RKO (cell line): ENCODE measurements at places on chromosomes 1 and 21.

DNA sequence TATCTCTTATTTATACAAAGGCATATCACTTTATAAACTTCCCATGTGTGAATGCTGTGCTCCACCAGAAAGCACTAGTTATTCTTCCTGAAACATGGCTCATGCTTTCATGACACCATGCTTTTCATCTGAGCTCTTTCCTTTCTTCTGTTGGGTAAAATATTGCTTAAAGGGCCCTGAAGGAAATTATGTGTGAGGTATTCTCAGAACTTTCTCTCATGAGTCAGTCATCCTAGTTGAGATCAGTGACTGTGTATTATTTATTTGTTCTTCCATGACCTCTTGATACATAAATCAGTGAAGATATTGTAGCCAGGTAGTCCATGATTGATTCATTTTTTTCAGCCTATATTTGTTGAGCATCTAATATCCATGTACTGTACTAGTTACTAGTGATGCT lies 54.8 kb downstream of the CYP2J2 start:
- no peak for DNase-seq

GRCh38 chr1:79259390-79260336 lies 253.1 kb upstream of the ADGRL4 start:
- peak; percentile 53 for DNase-seq

DNA sequence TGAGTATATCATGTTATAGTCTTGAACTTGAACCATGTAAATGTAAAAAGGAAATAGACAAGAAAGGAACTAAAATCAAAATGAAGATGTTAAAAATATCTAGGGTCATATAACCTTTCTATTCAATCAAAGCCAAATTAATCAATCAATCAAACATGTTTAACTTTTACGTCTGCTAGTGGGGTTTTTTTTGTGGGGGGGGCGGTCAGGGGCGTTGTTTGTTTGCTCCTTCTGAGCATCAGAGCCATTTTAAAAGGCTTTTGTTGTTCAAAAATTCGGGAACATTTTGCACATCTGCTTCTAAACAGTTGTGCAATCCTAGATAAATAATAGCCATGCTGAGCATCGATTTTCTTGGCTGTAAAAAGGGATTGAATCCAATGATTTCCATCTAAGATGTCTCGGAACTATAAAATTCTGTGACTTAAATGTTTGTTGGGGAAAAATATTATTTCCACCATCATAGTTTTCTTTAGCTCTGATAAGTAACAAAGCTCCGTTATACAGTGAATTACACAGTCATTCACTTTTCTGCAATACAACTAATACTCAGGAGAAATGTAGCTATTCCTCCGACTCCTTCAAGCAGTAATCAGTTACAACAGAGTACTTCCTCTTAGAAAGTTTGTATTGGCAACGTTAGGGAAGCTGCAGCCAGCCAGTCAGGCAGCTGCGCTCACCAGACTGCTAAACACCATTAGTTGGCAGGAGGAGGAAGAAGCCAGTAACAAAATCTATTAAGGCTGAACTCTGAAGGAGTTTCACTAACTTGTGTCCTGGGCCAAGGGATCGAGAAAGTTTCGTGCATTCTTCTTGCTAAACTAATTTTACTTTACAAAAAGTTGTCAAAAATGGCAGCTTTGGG lies 2.2 kb downstream of the SPATA6 start:
- no peak for DNase-seq

- DNase-seq = no peak
Observed at GRCh38 chr1:225818229-225818628, 8.3 kb downstream of the EPHX1 start.

DNA sequence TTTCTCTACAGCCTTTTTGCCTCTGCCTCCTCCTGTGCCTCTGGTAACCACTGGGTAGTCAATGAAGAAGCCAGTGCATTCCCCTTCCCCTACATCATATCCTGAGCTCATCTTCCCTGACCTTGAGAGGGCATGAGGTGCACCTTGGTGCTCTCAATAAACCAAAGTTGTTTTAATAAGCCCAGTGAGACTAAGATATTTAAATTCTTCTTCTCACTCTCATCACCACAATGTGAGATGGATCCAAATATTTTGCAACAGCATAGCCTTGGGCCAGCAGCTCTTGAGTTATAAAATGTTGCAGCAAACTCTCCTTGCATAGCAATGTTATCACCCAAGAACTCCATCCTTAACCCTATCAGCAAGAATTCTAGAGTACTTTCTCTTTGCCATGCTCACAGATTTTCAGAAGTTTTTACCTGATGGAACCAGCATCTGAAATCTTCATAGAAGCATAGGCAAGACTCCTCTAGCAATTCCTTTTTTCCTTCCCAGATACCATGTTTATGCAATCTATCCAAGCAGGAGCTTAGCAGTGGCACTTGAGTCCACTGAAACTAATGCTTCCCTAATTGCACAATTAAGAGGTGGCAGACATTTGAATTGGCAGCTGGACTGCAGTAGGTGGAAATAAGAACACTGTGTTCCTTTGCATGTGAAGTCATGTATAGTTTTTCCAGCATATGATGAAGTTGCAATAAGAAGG lies 36.8 kb downstream of the CDC7 start:
- DNase-seq = no peak

DNA sequence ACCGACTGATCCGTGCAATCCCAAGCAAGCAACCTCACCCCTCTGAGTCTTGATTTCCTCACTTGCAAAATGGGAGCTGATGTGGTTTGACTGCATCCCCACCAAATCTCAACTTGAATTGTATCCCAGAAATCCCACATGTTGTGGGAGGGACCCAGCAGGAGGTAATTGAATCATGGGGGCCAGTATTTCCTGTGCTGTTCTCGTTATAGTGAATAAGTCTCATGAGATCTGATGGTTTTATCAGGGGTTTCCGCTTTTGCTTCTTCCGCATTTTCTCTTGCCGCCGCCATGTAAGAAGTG lies 58.4 kb downstream of the FHAD1 start:
- DNase-seq = no peak

DNA sequence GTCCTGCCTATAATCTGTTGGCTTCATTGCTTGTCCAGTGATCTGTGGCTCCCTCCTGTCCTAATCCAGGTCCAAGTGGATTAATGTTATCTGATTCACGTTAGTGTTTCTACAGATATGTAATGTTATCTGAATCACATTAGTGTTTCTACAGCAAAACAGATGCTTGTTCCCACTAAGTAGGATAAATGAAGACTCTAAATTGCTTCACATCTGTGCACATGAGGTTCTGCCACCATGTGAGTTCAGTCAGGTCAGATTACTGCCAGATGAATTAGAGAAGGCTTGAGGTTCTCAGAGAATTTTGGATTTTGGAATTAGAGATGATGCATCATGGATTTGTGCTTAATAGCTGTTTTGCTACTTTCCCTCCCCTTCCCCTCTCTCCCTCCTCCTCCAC lies 13.2 kb downstream of the DISC1 start:
- DNase-seq = no peak

- no peak for DNase-seq
Observed at GRCh38 chr21:27379354-27379753, 412.5 kb upstream of the ADAMTS5 start.

- DNase-seq = no peak
Observed at GRCh38 chr1:56645677-56646305, 677 bp downstream of the PRKAA2 start.

- peak; percentile 70 for DNase-seq
Observed at GRCh38 chr1:52296345-52296744, 69.7 kb downstream of the CC2D1B start.

DNA sequence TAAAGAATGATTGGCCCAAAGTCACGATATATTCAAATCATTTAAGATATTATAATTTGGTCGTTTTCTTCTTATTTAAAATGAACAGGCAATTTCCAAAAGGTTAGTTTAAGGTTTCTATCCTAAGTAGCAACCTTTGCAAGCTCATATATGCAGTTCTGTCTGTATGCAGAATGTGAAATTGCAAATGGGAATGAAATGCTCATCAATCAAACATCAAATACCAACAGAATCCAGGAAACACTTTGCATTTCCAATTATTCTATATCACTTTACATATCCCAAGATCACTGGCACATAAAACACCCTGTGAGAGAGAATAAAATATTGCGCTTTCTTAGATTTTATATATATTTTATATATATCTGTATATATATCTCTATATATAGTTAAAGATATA lies 237.3 kb downstream of the NRIP1 start:
- DNase-seq = no peak

- no peak for DNase-seq
Observed at GRCh38 chr1:111598544-111598943, 21.0 kb upstream of the RAP1A start.

- DNase-seq = no peak
Observed at GRCh38 chr1:125119024-125119441, 3934.3 kb downstream of the SRGAP2C start.

DNA sequence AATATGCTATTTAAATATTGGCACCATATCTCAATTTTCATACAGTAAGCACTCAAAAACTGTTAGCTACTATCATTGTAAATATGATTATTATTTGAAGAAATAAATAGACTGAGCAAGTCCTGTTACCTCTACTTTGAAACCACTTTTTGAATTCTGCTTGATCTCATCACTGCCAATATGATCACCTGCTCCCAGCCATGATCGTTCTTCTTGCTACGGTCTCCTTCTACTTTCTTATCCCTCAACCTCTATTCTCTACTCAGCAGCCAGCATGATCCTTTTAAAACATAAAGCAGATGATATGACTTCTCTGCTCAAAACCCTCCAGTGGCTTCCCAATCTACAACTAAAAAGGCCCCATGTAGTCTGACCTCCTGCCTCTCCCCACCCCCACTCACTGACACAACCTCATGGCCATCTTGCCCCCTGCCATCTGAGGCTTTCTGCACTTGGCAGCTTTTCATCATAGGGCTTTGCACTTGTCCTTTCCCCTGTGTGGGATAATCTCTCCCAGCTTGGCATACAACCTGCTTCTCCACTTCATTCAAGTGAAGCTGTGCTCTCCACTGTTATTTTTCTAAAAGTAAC lies 27.2 kb downstream of the CD34 start:
- no peak for DNase-seq

GRCh38 chr1:151790071-151790939 lies at the start of gene TDRKH:
TSS of gene TDRKH (minus strand) at chr1:151790500. CDS start at chr1:151783022, 7,478 bp downstream.
- DNase-seq = peak; percentile 100

DNA sequence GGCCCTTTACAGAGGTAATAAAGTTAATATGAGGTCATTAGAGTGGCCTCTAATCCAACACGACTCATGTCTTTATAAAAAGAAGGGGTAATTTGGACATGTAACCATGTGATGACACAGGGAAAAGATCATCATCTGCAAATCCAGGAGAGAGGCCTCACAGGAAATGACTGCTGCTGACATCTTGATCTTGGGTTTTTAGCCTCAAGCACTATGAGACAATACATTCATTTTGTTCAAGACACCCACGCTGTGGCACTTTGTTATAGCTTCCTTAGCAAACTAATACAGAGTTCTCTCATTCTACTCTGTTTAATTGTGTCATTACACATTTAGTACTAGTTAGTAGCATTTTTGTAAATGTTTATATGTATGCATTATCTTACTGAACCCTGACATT lies 64.0 kb upstream of the RUNX1 start:
- peak; percentile 8 for DNase-seq

- no peak for DNase-seq
Observed at GRCh38 chr1:109543283-109543987, 3.8 kb downstream of the GPR61 start.

GRCh38 chr1:107739651-107740050 lies 225.3 kb downstream of the VAV3 start:
- DNase-seq = no peak

GRCh38 chr1:242043165-242043564 lies 44.3 kb upstream of the MAP1LC3C start:
- peak; percentile 61 for DNase-seq

- DNase-seq = no peak
Observed at GRCh38 chr1:104804147-104804546, 1054.4 kb downstream of the AMY1C start.

GRCh38 chr21:14533499-14534428 lies 12.4 kb downstream of the SAMSN1 start:
- DNase-seq = peak; percentile 86

GRCh38 chr1:234579967-234580366 lies 30.0 kb downstream of the IRF2BP2 start:
- peak; percentile 57 for DNase-seq

DNA sequence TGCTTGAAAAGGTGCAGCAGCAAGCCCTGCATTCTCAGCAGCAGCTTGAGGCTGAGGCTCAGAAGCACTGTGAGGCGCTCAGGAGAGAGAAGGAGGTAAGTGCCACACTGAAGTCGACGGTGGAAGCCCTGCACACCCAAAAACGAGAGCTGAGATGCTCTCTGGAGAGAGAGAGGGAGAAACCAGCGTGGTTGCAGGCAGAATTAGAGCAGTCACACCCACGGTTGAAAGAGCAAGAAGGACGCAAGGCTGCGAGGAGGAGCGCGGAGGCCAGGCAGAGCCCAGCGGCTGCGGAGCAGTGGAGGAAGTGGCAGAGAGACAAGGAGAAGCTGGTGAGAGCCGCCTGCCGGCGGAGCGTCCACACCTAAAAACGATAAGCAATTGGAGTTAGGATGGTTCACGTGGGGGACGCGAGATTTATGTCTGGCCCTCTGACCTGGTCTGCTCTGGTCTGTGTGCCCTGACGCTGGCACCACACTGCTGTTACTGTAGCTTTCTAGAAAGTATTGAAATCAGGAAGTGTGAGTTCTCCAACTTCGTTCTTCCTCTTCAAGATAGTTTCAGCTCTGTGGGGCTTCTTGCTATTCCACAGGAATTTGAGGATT lies 26.7 kb upstream of the DIP2A start:
- no peak for DNase-seq

DNA sequence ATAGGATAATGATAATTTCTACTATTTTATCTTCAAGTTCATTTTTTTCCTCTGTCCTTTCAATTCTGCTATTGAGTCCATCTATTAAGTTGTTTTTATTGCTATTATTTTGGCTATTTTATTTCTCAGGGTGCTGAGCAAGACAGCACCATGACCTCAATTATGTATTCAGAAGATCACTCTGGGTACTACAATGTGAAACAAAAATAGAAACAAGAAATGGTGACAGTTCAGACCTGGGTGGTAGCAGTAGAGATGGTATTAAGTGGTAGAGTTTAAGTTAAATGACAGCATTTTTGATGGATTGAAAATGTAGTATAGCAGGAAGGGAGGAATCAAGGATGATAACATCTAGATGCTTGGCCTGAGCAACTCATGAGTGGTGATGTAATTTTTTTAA lies 655.3 kb upstream of the PLXNA2 start:
- no peak for DNase-seq

DNA sequence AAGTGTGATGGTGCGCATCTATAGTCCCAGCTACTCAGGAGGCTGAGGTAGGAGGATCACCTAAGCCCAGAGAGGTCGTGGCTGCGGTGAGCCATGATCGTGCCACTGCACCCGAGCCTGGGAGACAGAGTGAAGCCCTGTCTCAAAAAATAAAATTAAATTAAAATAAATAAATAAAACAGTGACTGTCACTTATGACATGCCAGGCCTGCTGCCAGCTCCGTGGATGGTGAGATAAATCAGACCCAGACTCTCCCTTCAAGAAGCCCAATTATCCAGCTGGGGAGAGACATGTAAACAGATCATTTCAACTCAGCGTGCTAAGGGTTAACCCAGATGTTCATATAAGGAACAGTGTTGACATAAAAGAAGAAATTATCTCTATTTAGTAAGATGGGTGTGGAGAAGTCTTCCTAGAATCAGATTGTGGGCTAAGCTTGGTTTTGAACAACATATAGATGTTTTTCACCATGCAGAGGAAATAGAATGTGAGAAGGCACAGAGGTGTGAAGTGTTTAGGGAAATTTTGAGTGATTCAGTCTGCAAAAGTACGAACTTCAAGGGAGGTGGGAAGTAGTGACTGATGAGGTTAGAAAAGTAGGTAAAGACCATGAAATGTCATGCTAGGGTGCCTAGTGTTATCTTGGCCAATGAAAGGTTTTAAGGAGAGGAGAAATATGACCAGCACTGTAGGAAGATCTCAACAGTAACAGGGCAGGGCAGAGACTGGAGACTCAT lies 18.3 kb downstream of the YARS1 start:
- DNase-seq = no peak
